ENCODE measurements at places on chromosomes 3 and 15.

DNA sequence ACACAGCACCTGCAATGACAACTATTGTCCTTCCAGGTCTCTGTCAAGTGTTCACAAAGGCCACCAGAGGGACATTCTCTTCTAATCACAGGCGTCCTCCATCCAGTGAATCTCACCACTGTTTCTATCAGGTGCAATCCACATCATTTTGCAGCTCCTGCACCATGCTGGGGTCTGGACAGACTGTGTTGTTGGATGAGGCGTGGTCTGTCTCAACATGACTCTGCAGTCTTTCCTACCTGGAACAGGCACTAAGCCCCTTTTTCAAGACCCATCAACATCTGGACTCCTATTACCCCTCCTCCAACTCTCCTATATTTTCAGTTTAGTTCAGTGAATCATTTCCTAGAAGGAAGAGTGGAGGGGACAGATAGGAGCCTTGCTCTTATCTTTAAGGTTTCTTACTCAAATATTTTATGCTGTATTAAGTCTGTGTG lies 31.5 kb upstream of the VEPH1 start:
- no peak for DNase-seq

GRCh38 chr15:45666119-45666875 lies 31.5 kb downstream of the SQOR start:
- DNase-seq, result no peak

DNA sequence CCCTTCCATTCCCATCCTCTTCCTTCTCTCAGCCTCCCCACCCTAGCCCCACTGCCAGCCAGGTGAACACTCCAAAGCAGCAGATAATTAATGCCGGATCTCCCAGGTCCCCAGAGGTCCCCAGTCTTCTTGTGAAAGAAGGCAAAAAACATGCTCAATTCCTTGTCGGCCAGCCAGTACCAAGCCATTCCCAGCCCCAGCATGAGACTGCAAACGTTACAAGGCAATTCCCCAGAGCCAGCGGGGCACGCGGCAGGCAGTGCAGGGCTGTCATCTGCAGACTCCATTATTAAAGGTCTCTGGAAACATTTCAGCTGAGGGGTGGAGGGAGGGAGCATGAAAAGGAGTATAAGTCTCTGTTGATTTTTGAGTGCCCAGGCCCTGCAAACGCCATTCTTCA lies 117.8 kb downstream of the XXYLT1 start:
- no peak for DNase-seq

GRCh38 chr3:109211941-109212340 lies 75.4 kb downstream of the C3orf85 start:
- no peak for DNase-seq

GRCh38 chr15:93121107-93121506 lies 32.1 kb upstream of the RGMA start:
- DNase-seq, result no peak

- DNase-seq, result no peak
These were observed 1.7 kb downstream of the FLNB start for GRCh38 chr3:58009749-58010535.

- no peak for DNase-seq
These were observed 84.0 kb downstream of the CFAP20DC start for GRCh38 chr3:58965865-58966264.

- DNase-seq, result no peak
These were observed 521.9 kb upstream of the RGMA start for GRCh38 chr15:93610944-93611343.

All from NCI-H1417 treated with DMSO at 0.1 percent for 48 hours (cell line).